Adrenal gland (tissue), 19 donors: ENCODE measurements at places on chromosomes 2 and 18. TPM values are rescaled to one million over a fixed set of nuclear protein-coding genes. Genes with fewer than 3 reads are reported as not detected.
A peak's percentile ranks its signal among the peaks of the same experiment; 100 is the strongest.

Gene CHMP3
- 70.5 TPM for total RNA-seq

Gene GPR155
- total RNA-seq = 12.0 TPM

GRCh38 chr18:3528231-3528630 is 78.3 kb downstream of the TGIF1 start:
- DNase-seq = peak; percentile 54

Gene UPP2
- total RNA-seq = not detected

DNA sequence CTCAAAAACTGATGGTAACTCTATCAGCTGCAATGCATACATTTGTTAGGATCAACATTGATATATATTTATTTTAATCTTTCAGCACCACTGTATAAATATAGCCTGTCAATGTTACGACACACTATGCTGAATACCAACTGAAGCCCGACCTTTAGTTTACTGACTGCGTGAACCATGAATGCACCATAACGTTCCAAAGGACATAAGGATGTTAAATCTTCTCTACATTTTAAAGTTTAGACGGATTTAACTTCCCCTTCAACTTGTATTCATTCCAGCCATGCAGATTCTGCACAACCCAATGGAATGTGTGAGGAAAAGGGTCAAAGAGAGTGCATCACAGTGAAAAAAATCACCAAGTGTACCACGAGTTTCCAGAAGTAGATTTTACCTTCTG is 489.5 kb downstream of the IRS1 start:
- no peak for DNase-seq

DNA sequence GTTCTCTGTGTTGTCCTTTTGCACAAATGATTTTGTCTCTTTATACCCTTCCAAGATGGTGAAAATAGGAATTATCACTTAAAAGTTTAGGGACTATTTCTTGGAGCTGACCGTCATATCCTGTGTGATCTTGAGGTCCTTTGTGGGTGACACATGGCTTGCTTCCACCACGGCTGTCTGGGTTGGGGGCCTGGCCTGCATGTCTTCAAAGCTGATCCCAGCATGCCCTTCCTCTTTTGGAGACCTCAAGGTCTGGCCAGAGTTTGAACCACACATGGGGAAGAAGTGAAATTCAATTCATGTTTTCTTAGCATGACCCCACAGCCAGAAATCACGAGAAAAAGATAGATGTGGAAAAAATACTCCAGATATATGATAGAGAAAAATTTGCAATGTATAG is 14.0 kb downstream of the SFTPB start:
- no peak for DNase-seq

GRCh38 chr2:109448946-109449788 is 164.6 kb downstream of the SEPTIN10 start:
- no peak for DNase-seq

- no peak for DNase-seq
Observed at GRCh38 chr2:39008665-39009064, 112.2 kb downstream of the SOS1 start.

- no peak for DNase-seq
Observed at GRCh38 chr18:32040936-32041335, 22.3 kb downstream of the RNF125 start.

DNA sequence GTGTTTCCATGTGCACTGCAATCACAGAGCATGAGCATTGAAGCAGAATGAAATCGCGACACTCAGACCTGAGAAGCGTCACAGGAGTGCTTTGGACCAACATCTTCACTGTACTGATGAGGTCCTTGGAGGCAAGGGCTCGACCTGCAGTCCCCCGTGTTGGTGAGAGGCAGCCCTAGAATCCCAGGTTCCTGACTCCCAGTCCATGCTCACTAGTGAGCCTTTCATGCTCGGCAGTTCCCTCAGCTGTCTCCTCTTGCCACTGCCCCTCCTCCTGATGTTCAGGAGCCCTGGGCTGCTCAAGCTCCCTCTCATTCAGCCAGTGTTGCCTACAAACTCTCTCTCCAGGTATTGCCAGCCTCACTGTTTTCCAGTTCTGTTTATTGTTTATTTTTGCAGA is 291.4 kb downstream of the DYSF start:
- DNase-seq = no peak

- no peak for DNase-seq
Observed at GRCh38 chr2:169692718-169693117, 1.5 kb downstream of the CFAP210 start.

Gene HOXD3
- total RNA-seq = 11.6 TPM

DNA sequence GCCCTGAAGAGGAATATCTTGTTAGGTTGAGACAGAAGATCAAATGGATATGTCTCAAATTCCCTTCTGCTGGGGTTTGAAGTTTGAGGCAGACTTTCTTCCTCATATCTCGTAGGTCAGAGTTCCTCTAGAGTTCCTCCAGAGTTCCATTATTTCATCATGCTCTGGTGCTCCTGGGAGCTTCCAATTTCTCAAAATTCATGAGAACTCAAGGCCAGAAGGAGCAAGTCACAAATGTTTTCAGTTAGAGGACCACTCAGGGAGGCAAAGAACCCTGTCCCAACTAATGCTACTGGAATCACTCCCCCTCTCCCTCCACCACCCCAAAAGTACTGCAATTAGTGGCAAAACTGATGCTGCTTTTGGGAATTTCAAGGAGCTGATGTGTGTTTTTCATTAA is 115.7 kb upstream of the RBMS1 start:
- no peak for DNase-seq
